ENCODE measurements at places on chromosomes 3 and 15.

GRCh38 chr3:46607603-46608028 lies 4.7 kb upstream of the FAM240A start:
- DNase-seq = no peak

DNA sequence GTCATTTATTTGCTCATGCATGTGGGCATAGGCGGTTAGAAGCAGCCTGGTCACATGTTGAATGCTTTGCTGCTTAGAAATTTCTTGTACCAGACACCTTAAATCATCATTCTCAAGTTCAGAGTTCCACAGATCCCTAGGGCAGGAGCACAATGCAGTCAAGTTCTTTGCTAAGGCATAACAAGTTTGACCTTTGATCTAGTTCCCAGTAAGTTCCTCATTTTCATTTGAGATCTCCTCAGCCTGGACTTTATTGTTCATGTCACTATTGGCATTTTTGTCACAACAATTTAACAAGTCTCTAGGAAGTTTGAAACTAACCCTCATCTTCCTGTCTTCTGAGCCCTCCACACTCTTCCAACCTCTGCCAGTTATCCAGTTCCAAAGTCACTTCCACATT lies 22.8 kb downstream of the HGD start:
- DNase-seq = no peak

DNA sequence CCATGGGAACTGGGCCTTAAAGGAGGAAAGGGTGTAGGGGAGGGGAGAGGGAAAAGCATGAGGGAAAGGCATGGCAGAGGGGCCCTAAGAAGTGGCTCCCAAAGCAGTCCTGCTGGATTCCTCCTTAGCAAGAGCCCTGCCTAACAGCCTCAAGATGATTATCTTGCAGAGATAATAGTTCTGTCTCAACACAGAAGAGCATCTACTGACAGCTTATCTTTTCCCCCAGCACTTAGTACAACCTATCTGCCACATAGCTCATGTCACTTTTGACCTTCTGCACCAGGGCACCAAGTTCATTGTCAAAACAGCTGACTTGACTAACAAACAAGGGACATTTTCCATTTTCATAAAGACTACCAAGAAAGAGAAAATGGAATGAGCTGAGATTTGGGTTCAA lies 86.3 kb downstream of the ANP32A start:
- DNase-seq = no peak

DNA sequence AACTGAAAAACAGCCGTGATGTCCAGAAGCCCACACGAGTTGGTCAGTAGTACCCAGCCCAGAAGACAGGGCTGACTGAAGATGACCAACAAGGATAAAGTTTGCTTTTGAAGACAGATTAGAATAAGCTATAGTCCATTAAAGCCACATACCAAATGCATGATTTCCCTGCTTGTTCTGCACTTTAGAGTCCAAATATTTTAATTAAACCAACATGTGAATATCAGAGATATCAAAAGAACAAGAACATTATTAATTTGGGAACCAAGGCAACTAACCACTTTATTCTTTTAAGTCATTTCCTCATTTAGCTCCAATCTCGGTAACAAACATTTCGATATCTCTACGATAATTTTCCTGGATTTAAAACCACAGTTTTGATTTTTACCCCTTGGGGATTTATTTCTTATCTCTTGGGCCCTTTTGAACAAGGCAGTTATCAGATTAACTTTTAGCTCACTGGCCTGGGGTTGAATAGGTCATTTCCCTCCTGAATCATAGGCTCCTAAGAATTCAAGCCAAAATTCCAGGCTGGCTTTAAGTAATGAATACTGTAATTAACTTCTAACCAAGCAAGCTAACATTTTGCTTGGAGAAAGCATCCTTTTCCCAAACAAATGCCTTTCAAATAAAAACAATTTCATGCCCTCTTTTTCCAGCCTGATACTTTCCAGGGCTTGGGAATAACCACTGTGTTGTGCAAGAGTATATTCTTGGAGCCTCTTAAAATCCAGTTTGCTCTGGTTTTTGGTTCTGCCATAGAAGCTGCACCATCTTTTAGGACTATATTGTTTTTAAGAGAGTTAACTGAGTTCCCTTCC lies 102.9 kb upstream of the NR2E3 start:
- DNase-seq = no peak

GRCh38 chr3:5347486-5347885 lies 160.0 kb downstream of the EDEM1 start:
- no peak for DNase-seq
